Sigmoid colon (tissue), 7 donors: ENCODE measurements at places on chromosomes 1 and 21. TPM values are rescaled to one million over a fixed set of nuclear protein-coding genes. Genes with fewer than 3 reads are reported as not detected.

Gene OR14K1
- total RNA-seq, result not detected

Gene POLR3GL
- total RNA-seq, result 32.8 TPM

Gene FCRL5
- total RNA-seq, result not detected

Gene SPATA45
- not detected for total RNA-seq

Gene RGS4
- total RNA-seq, result 15.7 TPM

Gene ZFYVE9
- 36.3 TPM for total RNA-seq
